ENCODE measurements at places on chromosomes 4 and X.

- no peak for DNase-seq
Observed at GRCh38 chr4:185405296-185405999, 8.8 kb downstream of the ANKRD37 start.

- DNase-seq = no peak
Observed at GRCh38 chr4:119580293-119580692, 48.3 kb downstream of the PDE5A start.

DNA sequence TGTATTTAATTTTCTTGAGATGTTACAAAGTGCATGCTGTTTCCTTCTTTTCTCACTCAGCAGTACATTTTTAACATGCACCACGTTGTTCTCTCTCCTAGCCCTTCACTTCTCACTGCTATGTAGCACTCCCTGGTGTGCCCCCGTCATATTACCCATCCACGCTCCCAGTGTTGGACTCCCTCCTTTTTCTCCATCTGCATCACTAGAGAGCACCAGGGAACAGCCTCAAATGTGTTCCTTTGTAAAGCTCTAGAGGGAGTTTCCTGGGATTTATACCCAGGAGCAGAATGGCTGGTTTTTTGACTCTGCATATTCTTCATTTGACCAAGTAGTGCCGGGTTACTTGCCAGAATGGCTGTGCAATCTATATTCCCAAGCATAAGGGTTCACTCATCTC, 240.3 kb upstream of the ANXA3 start:
- no peak for DNase-seq

- no peak for DNase-seq
Observed at GRCh38 chrX:5681159-5681558, 547.5 kb downstream of the NLGN4X start.

- no peak for DNase-seq
Observed at GRCh38 chr4:28357990-28358389, 1497.3 kb downstream of the STIM2 start.

Measured in Panc1 (cell line).